ENCODE measurements at places on chromosomes 6 and 20. TPM values are rescaled to one million over a fixed set of nuclear protein-coding genes. Genes with fewer than 3 reads are reported as not detected.

GRCh38 chr20:6693178-6693807, 74.2 kb upstream of the BMP2 start:
- no peak overlapping the region for H3K4me3 ChIP-seq
- DNase-seq = peak; percentile 39
- H3K27me3 ChIP-seq = no peaks in the 10 kb centered on the region
- no peak overlapping the region for H3K27ac ChIP-seq

DNA sequence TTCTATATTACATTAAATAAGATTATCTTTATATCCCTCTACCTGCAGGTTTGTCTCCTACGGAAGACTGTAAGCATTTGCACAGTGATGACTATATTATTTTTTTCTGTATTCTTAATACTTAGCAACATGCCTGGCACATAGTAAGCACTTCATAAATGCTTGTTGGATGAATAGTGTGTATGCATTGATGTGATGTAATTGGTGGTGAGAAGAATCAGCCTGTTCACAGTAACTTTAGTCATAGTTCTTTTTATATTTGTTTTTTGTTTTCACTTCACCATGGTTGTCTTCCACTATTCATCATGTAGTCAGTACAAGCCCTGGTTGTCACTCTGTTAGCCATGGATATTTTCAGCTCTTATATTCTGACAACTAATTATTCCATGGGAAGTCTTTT, 184.0 kb upstream of the FLRT3 start:
- DNase-seq = no peak
- H3K27me3 ChIP-seq = no peaks in the 10 kb centered on the region
- no peaks in the 10 kb centered on the region for H3K36me3 ChIP-seq
- H3K4me3 ChIP-seq = no peak overlapping the region
- H3K4me1 ChIP-seq = no peaks in the 10 kb centered on the region

GRCh38 chr20:57387463-57387862, 3.7 kb upstream of the RBM38 start:
- H3K4me3 ChIP-seq = no peak overlapping the region
- no peak overlapping the region for H3K27ac ChIP-seq
- H3K4me1 ChIP-seq = peaks cover 32% of the 10 kb centered on the region
- DNase-seq = no peak
- no peaks in the 10 kb centered on the region for H3K27me3 ChIP-seq

- H3K36me3 ChIP-seq = no peaks in the 10 kb centered on the region
- no peaks in the 10 kb centered on the region for H3K4me1 ChIP-seq
- H3K4me3 ChIP-seq = no peak overlapping the region
- no peak overlapping the region for H3K27ac ChIP-seq
- no peaks in the 10 kb centered on the region for H3K27me3 ChIP-seq
- no peak for DNase-seq
Observed at GRCh38 chr20:37540001-37540400, 12.3 kb upstream of the BLCAP start.

The PLTP gene
- total RNA-seq = 164 TPM
